ENCODE measurements at places on chromosomes 3 and 15. TPM values are rescaled to one million over a fixed set of nuclear protein-coding genes. Genes with fewer than 3 reads are reported as not detected.
A peak's percentile ranks its signal among the peaks of the same experiment; 100 is the strongest.

DNA sequence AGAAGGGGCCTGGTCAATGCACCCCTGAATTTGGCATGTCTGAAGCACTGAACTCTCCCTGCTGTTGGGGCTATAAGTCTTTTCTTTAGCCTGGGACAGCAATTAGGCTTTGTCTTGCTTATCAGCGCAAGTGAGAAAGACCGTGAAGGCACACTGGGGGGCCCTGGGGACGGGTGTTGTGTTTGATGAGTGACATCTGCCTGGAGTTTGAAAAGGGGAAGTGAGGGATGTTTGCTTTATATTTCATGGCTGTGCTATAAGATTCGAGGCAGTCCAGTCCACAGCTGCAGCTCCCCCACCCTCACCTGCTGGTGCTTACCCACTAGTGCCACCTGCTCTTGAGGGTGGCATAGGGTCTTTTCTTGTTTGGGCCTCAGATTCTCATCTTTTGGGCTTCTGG, 44.8 kb downstream of the CEMIP start:
- no peak for DNase-seq

DNA sequence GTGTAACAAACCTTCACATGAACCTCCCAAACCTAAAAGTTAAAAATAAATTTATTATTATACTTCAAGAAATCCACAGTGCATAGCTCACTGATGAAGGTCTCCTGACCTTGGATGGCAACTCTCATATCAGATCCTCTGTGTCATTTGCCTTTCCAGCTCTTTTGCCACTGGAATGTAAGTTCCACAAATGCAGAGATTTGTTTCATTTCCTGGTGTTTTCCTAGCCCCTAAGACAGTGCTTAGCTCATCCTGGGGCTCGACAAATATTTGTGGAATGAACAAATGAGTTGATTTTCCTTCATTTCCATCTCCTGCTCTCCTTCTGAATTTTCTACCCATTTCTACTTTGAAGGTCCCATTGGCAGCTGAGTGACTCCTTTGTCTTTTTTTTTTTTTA, 56.0 kb downstream of the FRMD4B start:
- peak; percentile 40 for DNase-seq

- DNase-seq: no peak
Measured at GRCh38 chr3:153008226-153008625, 153.8 kb upstream of the RAP2B start.

PLCH1 gene
- total RNA-seq: under 0.01 TPM

TRAK1 gene
- total RNA-seq: 35.0 TPM

Measured in dermis microvascular lymphatic vessel endothelial cell (primary cell).